ENCODE measurements at places on chromosomes 3 and 15. TPM values are rescaled to one million over a fixed set of nuclear protein-coding genes. Genes with fewer than 3 reads are reported as not detected.

DNA sequence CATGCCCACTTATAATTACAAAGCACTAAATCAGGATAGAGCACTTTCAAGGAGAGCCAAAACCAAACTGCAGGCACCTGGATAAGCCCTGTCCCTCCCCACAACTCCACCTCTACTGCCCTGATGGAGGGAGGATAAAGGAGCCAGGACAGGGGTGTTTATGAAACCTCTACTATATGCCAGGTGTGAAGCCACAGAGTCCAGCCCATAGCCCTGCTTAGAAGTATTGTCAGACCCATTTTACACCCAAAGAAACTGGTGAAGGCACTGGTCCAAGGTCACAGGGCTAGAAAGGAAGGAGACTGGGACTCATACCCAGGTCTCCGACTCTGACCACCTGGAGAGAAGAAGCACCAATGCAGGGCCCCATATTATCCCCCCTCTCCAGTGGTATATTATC is 48.7 kb downstream of the SH3BP5 start:
- no peaks in the 10 kb centered on the region for H3K27me3 ChIP-seq
- no peak overlapping the region for H3K4me3 ChIP-seq
- no peak for DNase-seq
- no peak overlapping the region for H3K27ac ChIP-seq
- peaks cover 10% of the 10 kb centered on the region for H3K4me1 ChIP-seq

DNA sequence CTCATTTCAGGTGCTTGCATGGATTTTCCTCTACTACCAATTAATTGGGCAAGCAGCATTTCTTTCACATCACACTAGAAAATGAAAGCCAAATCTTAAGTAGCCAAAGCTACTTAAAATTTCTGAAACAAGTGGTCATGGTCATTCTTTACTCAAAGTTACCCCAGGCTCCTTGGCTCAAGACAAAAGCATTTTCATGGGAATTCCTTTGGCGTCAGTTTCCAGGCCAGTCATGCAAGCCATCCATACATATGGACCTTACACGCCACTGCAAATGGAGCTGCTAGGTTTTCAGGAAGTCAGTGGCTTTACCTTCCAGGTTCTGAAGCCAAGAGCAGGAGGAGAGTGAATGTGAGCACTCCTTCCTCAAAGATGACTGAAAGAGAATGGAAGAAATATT is 83.7 kb upstream of the IL12A start:
- H3K36me3 ChIP-seq = peaks cover 3% of the 10 kb centered on the region
- no peak for DNase-seq
- no peaks in the 10 kb centered on the region for H3K4me1 ChIP-seq
- H3K4me3 ChIP-seq = no peak overlapping the region
- no peak overlapping the region for H3K27ac ChIP-seq

DNA sequence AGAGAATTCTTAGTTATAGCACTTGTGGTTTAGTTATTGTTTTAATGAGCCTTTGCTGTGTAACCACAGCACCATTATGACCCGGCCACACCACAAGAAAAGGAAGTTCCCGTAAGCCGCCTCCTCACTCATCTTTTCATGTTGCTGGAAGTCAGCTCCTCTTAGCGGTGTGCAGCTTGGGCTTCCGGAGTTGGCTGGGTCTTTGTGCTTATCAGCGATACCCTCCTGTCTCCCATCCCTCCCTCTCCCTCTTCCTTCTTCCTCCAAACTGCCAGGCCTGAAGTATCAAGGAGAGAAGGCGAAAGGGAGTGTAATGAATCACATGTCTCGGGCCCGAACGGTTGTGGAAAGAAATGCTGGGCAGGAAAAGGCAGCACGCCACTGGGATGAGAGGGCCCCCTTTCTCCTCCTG is 353.5 kb downstream of the MCTP2 start:
- H3K36me3 ChIP-seq = no peaks in the 10 kb centered on the region
- no peaks in the 10 kb centered on the region for H3K27me3 ChIP-seq
- H3K4me3 ChIP-seq = no peak overlapping the region
- no peak overlapping the region for H3K27ac ChIP-seq
- DNase-seq = no peak
- no peaks in the 10 kb centered on the region for H3K4me1 ChIP-seq

DNA sequence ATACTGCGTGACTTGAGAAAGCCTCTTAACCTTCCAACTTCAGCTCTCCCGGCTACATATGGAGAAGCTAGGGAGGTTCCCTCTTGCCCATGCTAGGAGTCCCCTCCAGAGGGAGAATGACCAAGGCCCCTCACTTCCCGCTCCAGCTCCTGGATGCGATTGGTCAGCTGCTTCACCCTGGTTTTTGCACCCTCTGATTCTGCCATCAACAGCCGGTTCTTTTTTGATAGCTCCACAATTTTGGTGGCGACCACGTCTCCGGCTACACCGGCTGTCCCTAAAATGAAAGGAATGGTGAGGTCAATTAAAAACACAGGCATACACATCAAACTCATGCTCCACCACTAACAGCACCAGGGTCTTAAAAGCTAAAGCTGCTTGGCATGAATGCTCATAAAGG is 20.6 kb downstream of the CCDC13 start:
- no peak overlapping the region for H3K27ac ChIP-seq
- no peak overlapping the region for H3K4me3 ChIP-seq
- no peaks in the 10 kb centered on the region for H3K27me3 ChIP-seq

DNA sequence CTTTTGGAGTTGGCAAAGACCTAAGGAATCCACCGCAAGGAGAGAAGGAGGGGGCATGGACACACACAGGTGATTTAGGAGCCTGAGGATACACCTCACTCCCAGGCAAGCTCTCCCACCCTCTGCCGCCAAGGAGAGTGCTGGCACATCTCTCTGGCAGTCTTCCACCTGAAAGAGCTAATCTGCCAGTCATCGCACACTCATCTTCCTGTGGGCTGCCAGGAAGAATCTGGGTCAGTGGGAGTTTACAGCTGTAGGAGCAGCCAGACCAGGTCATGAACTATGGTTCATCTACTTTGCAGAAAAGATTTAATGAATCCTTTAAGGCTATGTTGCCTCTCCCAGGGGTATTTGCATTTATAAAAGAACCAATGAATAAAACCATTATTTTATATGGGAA is 170.6 kb upstream of the TSC22D2 start:
- no peak for DNase-seq
- peak overlapping the region; percentile 87 for H3K27ac ChIP-seq
- no peaks in the 10 kb centered on the region for H3K27me3 ChIP-seq
- H3K4me3 ChIP-seq = no peak overlapping the region

GRCh38 chr15:29319823-29320222 is 50.2 kb upstream of the NSMCE3 start:
- DNase-seq = no peak
- H3K27ac ChIP-seq = no peak overlapping the region
- H3K4me1 ChIP-seq = no peaks in the 10 kb centered on the region
- no peaks in the 10 kb centered on the region for H3K27me3 ChIP-seq
- no peaks in the 10 kb centered on the region for H3K36me3 ChIP-seq
- H3K4me3 ChIP-seq = no peak overlapping the region

SPINK8 gene
- total RNA-seq = not detected

AADACL2 gene
- not detected for total RNA-seq

C2CD4B gene
- 100 TPM for total RNA-seq

CYP8B1 gene
- 0.43 TPM for total RNA-seq

CELSR3 gene
- total RNA-seq = 2.6 TPM

CCR2 gene
- 0.11 TPM for total RNA-seq

FAN1 gene
- 12.1 TPM for total RNA-seq

CRTAP gene
- 300 TPM for total RNA-seq

TMCO5A gene
- total RNA-seq = not detected

GNAT1 gene
- total RNA-seq = 4.7 TPM

EPHB1 gene
- 0.53 TPM for total RNA-seq
